ENCODE measurements at places on chromosomes 13 and 19.

GRCh38 chr19:55581145-55581822, 636 bp upstream of the ZNF579 start:
- no peak for DNase-seq

DNA sequence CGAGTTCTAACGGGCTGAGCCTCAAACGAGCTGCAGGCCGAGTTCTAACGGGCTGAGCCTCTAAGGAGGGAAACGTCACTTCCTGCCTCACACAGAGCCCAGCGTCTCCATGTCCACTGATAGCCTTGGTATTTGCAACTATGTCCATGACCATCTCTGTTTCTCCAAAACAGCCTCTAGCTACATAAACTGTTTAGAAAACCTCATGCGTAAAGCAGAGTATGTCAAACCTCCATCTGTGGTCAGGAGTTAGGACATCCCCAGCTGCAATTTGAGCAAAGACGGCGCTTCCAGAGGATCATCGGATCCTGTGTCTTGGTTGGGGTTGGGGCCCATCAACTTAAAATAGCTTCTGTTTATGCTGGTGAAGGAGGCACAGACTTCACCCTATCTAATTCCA, 20.8 kb downstream of the RASA3 start:
- no peak for DNase-seq

DNA sequence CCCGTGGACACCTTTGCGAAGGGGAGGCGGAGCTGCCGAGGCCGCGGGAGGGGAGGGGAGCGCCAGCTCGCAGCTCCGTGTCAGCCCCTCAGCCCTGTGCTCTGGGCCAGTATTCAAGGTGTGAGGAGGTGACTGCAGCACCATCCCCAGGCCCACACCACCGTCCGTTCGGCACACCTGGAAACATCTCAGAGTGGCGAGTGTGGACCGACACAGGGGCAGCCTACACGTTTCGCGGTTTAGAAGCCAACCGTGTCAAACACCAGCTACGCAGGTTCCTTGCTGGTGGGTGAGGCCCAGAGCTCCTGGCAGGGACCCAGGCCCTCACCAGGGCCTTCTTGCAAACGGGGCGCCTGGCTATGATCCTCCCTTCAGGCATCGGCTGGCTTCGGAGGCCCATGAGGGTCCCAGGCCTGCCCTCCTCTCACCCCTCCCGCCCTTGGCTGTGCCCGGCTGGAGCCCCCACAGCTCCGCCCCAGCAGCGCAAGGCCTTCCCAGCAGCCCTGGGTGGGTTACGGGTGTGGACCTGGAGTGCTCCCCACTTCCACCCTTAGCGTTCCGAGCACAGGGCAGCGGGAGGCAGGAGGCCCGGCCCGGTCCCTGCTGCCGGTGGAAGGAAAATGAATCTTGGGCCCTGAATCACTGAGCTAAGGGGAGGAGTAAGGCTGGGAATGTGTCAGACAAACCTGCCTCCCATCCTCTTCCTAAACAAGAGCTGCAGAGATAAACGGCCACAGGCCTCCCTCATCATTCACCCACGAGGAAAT, 1.2 kb downstream of the C13orf46 start:
- DNase-seq: no peak

DNA sequence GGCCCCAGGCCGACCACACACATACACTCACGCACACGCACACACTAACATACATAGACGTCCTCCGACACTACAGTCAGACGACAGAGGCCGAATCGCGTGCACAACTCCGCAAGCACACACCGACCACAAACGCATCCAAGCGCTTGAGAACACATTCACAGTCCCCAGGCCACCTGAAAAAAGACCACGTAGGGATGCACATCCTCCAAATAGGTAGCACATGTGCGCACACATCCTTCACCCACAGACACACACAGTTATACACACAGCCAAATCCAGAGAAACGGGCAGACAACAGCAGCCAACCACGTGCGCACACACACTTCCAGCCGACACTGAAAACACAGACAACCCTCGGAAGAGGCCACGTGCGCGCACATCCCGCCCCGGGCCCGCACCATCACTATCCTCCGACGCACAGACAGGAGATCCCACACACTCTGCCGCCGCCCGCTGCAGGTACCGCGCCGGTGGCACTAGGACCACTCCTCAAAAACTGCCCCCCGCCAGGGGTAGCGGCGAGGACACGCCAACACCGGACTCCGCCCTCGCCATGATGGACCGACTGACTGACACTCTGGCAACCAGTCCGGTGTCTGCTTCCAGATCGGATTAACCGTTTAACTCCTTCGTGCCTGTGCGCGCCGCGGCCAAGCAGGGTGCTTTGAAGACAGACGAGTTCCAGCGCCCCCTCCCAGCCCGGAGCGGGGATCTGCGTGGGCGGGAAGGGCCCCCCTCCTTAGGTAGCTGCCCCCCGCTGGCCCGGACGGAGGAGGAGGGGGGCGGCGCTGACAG, 493 bp upstream of the PDE4A start:
- DNase-seq: peak; percentile 44

GRCh38 chr19:48618278-48618915, 581 bp downstream of the RPL18 start:
- DNase-seq: no peak

DNA sequence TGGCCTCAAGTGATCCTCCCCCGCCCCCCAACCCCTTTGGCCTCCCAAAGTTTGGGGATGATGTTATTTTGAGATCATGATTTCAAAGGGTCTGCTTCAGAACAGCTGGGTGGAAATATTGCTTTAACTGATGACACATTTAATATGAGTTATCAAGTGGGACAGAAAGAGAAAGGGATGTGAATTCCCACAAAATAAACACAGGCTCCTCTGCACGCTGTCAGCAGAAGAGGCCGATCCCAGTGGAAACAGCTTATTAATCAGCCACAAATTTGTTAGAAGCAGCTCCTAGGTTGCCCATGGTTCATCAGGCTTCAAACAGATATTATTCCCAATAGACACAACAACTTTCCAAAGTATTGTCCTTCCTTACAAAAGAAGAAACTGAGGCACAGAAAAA, 4.7 kb downstream of the DCLK1 start:
- no peak for DNase-seq

DNA sequence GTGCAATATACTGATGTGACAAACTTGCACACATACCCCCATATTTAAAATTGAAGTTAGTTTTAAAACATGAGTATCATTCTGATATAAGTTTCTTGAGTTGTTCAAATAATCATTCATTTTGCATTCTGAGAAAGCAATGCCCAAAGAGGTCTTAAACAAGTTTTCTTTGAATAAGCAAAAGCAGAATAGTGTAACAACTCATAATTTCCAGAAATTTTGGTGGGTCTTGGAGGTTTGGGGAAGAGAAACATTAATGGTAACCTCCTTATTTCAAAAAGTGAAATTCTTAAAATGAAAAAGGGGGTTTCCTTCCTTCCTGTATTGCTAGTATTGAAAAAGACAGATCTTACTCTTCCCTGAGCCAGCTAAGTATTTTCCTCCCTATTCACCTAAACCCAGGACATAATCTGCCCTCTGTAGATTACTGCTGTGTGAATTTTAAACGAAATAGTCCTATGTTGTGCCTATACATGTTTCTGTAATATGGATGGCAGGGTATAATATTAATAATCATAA, 30.4 kb downstream of the SLC25A15 start:
- no peak for DNase-seq

- DNase-seq: no peak
These were observed 1730.9 kb downstream of the PCDH9 start for GRCh38 chr13:65499256-65499655.

- no peak for DNase-seq
These were observed 200.5 kb downstream of the KLF5 start for GRCh38 chr13:73259061-73260017.

DNA sequence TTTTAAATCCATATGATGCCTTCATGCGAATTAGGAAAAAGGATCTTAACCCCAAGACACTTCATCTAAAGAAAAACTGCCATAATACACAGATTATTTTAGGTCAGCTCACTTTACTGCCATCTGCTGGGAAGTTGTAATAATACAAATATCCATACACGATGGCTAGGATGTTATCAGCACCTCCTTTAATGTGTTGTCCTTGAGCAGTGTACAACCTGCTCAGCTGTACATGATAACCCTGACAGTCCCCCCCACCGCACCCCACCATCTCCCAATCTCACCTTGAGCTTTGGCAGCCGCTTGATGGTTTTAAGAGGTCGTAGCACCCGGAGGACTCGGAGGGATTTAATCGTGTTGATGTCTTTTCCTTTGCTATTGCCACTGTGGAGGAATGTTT, 112.2 kb downstream of the IER2 start:
- no peak for DNase-seq

GRCh38 chr13:37039896-37040295, 19.6 kb downstream of the SUPT20H start:
- no peak for DNase-seq

GRCh38 chr13:24270639-24271141, 38.7 kb upstream of the C1QTNF9 start:
- peak; percentile 49 for DNase-seq

- DNase-seq: no peak
These were observed 2.5 kb upstream of the FXYD3 start for GRCh38 chr19:35112995-35113688.

GRCh38 chr19:50890422-50891252, 17.4 kb downstream of the KLK2 start:
- no peak for DNase-seq

- DNase-seq: no peak
These were observed 115.2 kb downstream of the OLFM4 start for GRCh38 chr13:53143757-53144339.

GRCh38 chr13:71606818-71607217, 260.2 kb downstream of the DACH1 start:
- DNase-seq: no peak

DNA sequence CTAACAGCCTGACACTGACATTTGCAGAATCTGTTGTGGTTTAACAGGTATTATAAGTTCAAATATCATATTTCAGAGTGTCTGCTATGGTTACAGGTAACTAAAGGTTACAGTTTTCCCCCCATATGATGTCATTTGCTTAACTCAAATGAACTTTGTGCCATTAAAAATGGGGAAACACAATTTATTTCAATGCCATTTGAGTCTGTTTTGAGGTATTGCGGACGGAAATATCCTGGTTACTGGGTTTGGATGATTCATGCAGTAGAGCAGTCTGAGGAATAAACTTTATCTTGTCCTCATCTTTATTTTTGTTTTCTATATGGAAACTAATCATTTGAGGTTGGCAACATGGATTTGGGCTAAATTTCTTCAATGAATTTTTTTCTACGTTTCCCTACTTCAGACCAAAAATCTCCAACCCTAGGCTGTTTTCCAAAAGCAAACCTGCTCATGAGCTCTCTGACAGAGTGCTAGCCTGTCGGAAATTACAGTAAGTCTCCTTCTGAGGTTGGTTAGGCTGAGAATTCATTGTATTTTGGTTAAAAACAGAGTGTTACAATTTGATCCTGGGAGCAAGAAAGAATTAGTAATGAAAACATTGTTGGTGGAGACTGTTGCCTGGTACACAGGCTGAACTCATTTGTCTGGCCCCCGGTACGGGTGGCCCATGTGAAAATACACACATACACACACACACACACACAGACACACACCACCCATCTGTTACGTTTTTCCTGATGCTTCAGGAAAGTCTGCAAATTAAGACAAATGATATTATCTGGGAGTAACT, 66.1 kb downstream of the AKAP11 start:
- no peak for DNase-seq

GRCh38 chr19:39085392-39085791, 1.2 kb downstream of the ACP7 start:
- no peak for DNase-seq

DNA sequence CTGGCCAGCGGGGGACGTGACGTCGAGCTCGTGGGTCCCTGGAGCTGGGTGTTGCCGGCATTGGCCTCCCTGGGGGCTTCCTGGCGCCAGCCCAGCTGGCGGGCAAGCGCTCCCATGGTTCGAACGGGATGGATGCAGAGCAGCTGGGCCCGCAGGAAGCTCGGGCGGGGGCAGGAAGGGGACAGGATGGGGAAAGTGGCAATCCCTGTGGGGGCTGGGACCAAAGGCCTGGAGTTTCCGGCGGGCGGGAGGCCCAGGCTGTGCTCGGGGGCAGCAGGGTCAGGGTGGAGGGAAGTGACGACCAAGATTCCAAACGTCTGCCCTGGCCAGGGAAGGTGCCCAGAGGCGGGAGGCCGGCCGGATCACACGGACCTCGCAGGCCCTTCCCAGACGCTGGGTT, 19.3 kb downstream of the PALM start:
- DNase-seq: no peak

GRCh38 chr13:100211016-100211710, 122.3 kb downstream of the PCCA start:
- no peak for DNase-seq

DNA sequence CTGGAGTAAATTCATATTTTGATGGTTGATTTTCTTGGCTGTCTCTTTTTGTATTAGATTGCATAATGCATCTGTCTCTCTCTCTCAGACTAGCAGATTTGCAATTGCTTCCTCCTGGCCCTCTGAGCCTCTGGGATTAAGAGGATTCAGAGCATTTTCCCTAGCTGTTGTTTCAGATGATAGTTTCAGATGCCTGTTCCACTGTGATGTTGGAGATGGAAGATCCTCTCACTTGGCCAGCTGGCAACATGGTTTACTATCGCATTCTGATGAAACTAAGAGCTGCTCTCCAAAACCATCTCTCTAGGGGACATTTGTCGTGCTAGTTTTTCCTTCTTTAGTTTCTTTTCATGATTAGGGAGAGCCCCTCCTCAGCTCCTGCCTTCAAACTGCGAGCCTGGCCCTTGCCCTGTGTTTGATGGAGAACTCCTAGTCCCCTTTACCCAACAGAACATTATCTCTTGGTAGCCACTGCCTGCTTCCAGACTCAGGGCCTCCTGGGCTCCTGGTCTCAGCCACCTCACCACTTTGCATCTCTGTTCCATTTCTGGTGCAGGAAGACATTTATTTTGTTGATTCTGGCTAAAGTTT, 244.6 kb downstream of the B3GLCT start:
- no peak for DNase-seq

DNA sequence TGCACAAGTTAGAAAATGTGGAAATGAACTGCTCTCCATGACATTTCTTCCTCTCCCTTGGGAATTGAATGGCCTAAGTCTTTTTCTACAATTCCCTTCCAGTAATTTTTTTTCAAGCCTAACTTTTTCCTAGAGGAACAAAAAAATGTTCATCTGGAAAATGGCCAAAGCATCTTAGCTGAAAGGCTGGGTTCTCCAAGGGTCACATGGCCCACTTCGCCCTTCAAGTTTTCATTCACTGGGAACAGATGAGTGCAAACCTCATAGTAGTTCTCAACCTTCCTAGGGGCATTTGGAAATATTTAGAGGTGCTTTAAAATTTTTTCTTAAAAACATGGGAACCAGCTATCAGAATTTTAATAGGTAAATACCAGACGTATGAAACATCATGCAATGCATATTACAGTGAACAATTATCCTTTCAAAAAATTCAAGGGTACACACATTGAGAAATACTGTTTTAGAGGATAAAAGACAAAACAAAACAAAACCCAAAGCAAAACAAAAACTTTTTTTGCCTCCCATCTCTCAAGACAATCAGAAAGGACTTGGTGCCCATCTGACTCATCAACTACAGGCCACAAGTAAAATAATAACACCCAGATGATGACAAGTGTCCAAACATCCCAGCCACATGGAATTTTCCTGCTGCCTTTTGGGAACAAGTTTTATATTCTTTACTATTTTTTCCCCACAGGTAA, 208.8 kb downstream of the SLITRK6 start:
- no peak for DNase-seq
